ENCODE measurements at places on chromosomes 11 and 22. TPM values are rescaled to one million over a fixed set of nuclear protein-coding genes. Genes with fewer than 3 reads are reported as not detected.

The VWCE gene
- polyA plus RNA-seq = not detected

- no peak for DNase-seq
Observed at GRCh38 chr11:58640386-58641023, 18.0 kb downstream of the CNTF start.

DNA sequence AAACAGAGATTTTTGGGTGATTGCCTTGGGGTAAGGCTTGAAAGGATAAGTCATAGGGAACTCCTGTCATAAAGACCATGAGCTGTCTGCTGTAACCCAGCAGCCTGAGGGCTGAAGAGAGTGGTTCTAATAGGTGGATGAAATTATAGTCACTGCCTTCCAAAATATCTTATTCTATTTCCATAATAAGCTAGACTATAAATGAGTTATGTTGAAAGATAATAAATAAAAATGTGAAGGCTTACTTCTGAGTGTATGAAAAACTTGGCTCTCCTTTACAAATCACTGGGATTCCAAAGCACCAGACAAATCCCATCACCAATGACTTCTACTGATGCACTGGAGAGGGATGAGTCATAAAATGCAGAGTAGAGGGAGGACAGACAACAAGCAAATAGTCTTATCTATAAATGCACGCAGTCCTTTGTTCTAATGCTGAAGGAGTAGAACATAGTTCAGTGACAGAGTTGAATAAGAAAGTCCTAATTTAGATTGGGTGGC, 775.0 kb upstream of the LRRC4C start:
- DNase-seq = no peak

The SCARF2 gene
- polyA plus RNA-seq = 21.4 TPM

The SOX6 gene
- under 0.01 TPM for polyA plus RNA-seq

- no peak for DNase-seq
Observed at GRCh38 chr22:38124236-38124974, 13.9 kb upstream of the BAIAP2L2 start.

DNA sequence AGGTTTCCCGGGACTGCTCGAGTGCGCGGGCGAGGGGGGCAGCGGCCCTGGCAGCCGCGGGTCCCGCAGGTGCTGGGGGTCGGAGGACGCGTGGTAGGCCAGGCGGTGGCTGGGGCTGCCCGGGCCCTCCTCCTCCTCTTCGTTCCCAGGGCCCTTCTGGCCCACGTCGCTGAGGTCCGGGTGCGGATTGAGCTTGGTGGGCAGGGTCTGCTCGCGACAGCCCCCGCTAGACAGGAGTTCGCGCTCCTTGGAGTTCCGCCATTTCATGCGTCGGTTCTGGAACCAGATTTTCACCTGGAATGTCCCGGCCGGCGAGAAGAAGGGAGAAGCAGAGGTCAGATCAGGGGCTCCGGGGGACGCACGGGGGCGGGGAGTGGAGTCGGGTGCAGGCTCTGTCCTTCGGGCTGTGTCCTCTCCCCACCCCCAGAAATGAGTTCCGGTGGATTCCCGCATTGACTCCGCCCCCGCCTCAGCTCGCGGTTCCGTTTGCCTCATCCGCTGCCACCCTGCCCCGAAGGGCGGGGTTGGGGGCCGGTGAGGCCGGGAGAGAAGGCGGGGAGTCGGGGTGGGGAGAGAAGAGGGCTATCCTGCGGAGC, 3.9 kb downstream of the DBX1 start:
- DNase-seq = no peak

The PARVA gene
- polyA plus RNA-seq = 30.4 TPM

DNA sequence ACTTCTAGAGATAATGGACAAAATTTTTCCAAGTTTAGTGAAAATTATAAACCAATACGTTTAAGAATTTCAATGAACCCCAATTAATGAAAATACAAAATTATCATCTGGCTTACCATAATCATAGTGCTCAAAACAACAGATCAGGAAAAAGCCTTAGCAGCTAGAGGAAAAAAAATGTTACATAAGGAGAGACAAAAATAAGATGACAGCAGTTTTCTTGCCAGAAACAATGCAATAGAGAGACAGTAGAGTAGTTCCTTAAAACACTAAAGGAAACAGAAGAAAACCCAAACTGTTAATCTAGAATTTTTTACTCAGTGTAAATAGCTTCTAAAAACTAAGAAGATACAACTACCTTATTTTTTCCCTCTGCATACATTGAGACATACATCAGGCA, 341.7 kb upstream of the CHORDC1 start:
- no peak for DNase-seq

The GAL gene
- polyA plus RNA-seq = not detected

DNA sequence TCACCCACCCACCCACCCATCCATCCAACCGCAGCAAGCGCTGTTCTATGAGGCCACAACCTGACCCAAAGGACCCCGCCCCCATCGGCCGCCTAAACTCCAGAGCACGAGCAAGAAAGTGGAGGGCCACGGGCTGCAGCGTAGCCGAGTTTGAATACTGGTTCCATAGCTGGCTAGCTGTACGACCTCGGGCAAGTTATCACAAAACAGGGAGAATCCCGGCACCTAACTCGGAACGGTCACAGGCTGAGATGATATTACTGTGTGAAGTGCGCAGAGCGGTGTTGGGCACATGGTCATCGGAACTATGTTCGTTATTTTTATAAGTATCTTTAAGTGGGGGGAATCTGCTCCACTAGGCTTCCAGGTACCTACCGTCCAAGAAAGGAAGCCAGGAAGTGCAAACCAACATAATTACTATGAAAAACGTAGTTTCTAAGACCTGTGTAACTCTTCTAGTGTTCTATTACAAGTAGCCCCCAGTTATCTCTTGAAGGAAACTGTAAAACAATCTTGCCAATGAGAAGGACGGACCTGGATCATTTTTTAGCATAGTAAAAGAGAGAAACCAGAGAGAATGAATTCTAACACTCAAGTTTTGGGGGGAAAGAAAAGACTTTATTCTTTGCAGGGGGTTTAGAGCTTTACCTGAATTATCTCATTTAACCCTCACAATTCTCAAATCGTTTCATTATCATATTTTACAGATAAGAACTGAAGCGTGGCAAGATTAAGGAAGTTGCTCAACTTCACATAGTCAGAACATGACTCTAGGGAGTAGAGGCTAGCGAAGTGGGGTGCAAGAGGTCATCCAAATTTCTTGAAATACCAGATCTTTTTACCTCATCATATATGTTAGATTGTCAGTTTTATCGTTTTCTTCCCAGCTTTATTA, 663 bp upstream of the BUD13 start:
- DNase-seq = no peak

- DNase-seq = no peak
Observed at GRCh38 chr11:123519797-123520193, 89.7 kb downstream of the GRAMD1B start.

GRCh38 chr22:36612458-36612857, 83.5 kb upstream of the EIF3D start:
- no peak for DNase-seq

- DNase-seq = no peak
Observed at GRCh38 chr22:19678949-19679521, 35.3 kb upstream of the SEPTIN5 start.

- peak; percentile 29 for DNase-seq
Observed at GRCh38 chr11:77089004-77089545, 13.6 kb upstream of the OMP start.

The SPECC1L gene
- polyA plus RNA-seq = 15.0 TPM

DNA sequence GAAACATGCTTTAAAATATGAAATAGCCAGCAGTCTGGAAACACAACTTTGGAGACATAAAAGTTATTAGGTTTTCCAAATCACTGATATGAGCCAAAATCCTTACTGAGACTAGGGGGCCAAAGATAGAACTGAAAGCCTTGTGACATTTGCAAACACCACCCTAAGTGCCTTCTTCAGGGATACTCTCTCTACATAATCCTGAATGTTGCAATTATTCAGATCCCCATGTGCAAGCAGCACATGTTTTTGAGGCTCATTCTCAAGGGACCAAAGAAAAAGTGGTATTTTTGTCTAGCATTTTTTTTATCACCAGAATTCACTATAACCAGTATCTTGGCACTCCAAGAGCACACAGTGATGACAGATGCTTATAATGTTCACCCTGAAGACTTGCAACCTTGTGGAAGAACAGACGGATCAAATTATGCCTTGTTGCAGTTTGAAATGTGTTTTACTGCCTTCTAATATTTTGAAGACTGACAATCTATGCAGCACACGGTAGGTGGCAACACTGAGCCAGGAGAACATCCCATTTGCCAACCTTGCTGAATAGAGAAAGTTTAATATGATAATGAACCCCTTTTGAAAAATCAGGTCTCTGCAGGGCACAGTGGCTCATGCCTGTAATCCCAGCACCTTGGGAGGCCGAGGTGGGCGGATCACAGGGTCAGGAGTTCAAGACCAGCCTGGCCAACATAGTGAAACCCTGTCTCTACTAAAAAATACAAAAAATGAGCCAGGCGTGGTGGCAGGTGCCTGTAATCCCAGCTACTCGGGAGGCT, 78.5 kb downstream of the PLEKHA7 start:
- no peak for DNase-seq

- no peak for DNase-seq
Observed at GRCh38 chr11:34758262-34758661, 137.4 kb downstream of the EHF start.

Data from aorta (tissue), 5 donors.